Fibroblast of lung (primary cell): ENCODE measurements at places on chromosomes 5 and 9. TPM values are rescaled to one million over a fixed set of nuclear protein-coding genes. Genes with fewer than 3 reads are reported as not detected.

Gene NUP188
- 28.5 and 31.4 TPM in 2 replicates for total RNA-seq

Gene PTGDS
- 89.9 and 90.3 TPM in 2 replicates for total RNA-seq

GRCh38 chr5:133113331-133114061, 61.7 kb downstream of the HSPA4 start:
- no peak for DNase-seq

GRCh38 chr5:134145041-134145757, 30.7 kb downstream of the TCF7 start:
- no peak for DNase-seq

DNA sequence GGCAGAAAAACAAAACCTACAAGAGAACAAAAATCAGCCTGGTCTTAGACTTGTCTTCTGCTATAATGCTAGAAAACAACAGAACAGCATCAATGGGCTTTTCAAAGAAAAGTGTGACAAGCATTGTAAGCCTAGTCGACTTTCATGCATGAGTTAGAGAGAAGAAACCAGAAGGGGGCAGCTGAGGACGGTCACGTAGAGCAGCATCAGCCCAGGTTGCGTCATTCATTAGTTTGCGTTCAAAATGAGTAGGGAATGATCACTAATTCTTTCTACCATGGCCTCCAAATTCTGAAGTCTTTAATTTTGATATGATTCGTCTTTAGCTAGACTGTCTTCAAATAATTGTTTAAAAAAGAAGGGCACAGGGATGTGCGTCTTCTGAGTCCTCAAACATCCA, 4.7 kb upstream of the ISCA1 start:
- DNase-seq = peak; percentile 56

- peak; percentile 79 for DNase-seq
Measured at GRCh38 chr9:4012441-4012840, 287.4 kb downstream of the GLIS3 start.

DNA sequence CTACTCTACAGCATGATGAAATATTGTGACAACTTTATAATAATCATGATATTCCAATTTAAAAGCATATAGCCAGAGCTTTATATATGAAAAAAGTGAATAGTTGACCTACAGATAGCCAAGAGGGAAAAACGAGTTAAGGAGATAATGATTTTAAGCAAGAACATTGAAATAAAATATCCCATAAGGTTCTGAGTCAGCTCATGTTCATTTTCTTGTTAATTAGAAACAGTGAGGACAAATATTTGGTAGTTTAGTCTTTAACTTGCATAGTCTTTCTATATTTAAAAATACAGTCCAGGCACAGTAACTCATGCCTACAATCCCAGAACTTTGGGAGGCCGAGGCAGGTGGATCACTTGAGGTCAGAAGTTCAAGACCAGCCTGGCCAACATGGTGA, 55.8 kb upstream of the CDH6 start:
- no peak for DNase-seq

Gene SPATA31D4
- not detected in 2 replicates for total RNA-seq

Gene SLC6A7
- not detected in 2 replicates for total RNA-seq

GRCh38 chr5:103724271-103724670, 161.7 kb upstream of the NUDT12 start:
- no peak for DNase-seq

Gene ZER1
- total RNA-seq = 16.7 and 26.3 TPM in 2 replicates

GRCh38 chr9:90296539-90296938, 346.1 kb downstream of the DIRAS2 start:
- no peak for DNase-seq

Gene FBXO10
- total RNA-seq = 11.6 and 12.2 TPM in 2 replicates

Gene NKD2
- under 0.01 and 0.26 TPM in 2 replicates for total RNA-seq

Gene HAVCR1
- not detected in 2 replicates for total RNA-seq

Gene PLGRKT
- 12.6 and 17.3 TPM in 2 replicates for total RNA-seq

- DNase-seq = no peak
Measured at GRCh38 chr5:71873191-71873591, 154.1 kb downstream of the CARTPT start.

Gene DOK3
- 0.99 and 2.1 TPM in 2 replicates for total RNA-seq

Gene SVEP1
- total RNA-seq = 76.3 and 96.9 TPM in 2 replicates

DNA sequence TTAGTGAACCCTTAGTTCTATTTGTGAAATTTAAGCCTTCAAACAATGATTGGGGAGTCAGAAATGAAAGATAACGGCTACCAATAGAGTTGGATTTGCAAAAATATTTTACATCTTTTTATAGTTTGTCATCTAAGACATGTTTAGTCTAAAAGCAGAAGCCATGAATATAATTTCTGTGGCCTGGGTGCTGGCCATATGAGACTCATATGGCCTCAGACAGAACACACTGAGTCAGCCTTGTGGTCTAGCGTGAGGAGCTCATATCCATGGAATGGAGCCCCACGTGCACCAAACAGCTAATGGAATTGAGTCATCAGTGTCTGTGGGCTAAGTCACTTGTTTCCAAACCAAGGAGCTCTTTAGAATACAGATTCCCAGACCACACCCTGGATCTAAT, 240.7 kb upstream of the NREP start:
- peak; percentile 100 for DNase-seq

DNA sequence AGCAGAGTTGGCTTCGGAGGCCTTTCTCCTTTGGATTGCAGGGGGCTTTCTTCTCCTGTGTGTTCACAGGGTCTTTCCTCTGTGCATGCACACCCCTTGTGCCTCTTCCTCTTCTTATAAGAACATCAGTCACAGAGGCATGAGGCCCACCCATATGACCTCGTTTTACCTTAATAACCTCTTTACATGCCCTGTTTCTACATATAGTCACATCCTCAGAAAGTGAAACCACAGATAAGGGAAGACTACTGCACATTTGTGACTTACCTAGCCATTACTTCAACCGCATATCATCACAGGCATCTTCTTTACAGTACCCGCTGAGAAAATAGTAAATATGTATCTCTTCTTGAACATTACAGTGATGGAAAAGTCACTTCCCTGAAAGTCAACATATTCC, 204.9 kb upstream of the TARS1 start:
- DNase-seq = no peak

Gene KYAT1
- total RNA-seq = 7.4 and 12.4 TPM in 2 replicates

Gene IL3
- not detected in 2 replicates for total RNA-seq

Gene SCGB3A2
- not detected in 2 replicates for total RNA-seq

DNA sequence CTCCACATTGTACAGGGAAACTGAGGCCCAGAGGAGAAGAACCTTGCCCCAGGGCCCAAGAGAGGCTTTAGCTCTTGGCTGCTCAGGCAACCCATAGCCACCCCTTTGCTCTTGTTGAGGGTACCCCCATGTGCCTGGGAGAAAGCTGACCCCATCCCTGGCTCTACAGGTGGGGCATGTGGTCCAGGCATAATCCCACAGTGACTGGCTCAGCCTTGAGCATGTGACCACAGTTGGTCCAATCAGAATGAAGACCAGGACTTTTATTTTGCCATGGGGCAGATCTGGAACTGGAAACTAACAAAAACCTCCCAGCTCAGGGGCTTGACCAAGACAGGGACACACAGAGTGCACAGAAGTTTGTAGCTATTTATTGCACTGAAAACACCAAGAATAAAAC, 29.3 kb downstream of the SLC6A7 start:
- DNase-seq = no peak

Gene PFN3
- not detected in 2 replicates for total RNA-seq

DNA sequence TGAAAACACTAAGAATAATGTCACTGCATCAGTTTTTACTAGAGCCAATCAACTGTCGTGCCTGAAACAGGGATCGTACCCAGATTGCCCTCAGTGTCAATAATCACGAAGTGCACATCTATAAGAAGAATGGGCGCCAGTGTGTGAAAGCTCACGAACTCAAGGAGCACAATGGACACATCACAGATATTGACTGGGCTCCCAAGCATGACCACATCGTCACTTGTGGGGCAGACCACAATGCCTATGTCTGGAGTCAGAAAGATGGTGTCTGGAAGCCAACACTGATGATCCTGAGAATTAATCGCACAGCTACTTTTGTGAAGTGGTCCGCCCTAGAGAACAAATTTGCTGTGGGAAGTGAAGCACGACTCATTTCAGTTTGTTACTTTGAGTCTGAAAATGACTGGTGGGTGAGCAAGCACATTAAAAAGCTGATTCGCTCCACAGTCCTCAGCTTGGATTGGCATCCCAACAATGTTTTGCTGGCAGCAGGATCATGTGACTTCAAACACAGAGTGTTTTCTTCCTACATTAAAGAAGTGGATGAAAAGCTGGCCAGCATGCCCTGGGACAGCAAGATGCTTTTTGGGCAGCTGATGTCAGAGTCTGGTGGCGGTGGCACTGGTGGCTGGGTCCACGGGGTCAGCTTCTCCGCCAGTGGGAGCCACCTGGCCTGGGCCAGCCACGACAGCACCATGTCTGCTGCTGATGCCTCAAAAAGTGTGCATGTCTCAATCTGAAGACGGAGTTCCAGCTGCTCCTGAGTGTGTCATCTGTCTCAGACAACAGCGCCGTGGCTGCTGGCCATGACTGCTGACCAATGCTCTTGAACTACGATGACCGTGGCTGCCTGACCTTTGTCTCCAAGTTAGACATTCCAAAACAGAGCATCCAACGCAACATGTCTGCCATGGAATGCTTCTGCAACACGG, 32.2 kb downstream of the NSA2 start:
- DNase-seq = peak; percentile 46

DNA sequence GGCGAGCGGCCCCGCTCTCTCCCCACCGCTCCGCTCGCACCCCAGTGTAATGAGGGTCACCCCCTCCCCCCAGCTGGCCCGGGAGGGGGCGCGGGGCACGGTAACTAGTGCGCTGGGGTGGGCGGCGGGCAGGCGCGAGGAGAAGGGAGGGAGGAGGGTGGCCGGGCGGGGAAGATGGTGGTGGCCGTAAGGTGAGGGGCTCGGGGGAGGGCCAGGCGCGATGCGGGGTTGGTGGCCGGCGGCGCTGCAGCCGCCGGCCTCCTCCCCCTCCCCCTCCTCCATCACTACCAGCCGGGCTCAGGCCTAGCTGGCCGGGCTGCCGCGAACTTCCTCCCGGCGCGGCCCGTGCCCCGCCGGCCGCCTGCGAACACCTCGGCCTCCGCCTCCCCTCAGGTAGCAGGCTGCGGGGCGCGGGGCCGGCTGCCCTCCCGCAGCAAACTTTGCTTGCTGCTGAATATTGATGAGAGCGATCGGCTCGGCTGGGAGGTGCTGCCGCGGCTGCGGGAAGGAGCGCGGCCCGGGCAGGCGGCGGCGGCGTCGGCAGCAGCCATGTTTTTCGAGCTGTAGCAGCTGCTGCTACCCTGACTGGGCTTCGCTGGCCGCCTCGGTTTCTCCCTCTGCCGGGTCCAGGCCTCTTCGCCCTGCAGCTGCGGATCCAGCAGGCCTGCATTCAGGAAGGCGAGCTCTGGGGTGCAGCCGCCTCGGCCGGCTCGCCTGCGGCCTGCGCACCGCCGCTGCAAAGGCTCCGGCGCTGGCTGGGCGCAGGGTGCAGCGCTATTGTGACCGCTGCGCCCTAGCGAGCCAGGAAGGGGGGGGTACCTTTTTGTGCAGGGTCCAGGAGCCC, 502 bp downstream of the NSD1 start:
- peak; percentile 46 for DNase-seq
